Natural killer cell (primary cell): ENCODE measurements at places on chromosomes 1 and 21. TPM values are rescaled to one million over a fixed set of nuclear protein-coding genes. Genes with fewer than 3 reads are reported as not detected.

Gene OR2T1
- total RNA-seq = not detected

Gene TNFRSF1B
- total RNA-seq = 152 TPM

Gene TBX19
- total RNA-seq = 7.2 TPM

Gene SERTAD4
- total RNA-seq = not detected

Gene SUSD4
- total RNA-seq = 1.1 TPM

Gene C1orf210
- total RNA-seq = not detected

Gene MROH9
- total RNA-seq = not detected

Gene DCDC2B
- total RNA-seq = not detected

Gene CD52
- total RNA-seq = 454 TPM

Gene RIMS3
- 0.56 TPM for total RNA-seq

Gene CFHR3
- total RNA-seq = not detected

Gene USH2A
- not detected for total RNA-seq

Gene IL10
- total RNA-seq = 1.0 TPM

Gene LRRIQ3
- 0.16 TPM for total RNA-seq

Gene ABCA4
- not detected for total RNA-seq

Gene CYP4A11
- total RNA-seq = not detected

Gene APOBEC4
- total RNA-seq = not detected

Gene KISS1
- not detected for total RNA-seq

Gene SPRR1A
- total RNA-seq = not detected

Gene FCER1G
- 259 TPM for total RNA-seq

Gene TNFAIP8L2
- total RNA-seq = 4.8 TPM

Gene SLC9C2
- total RNA-seq = not detected

Gene ARHGAP30
- 246 TPM for total RNA-seq

Gene AGT
- total RNA-seq = not detected

Gene PTPN14
- total RNA-seq = not detected

Gene CR2
- 0.48 TPM for total RNA-seq

Gene AVPR1B
- total RNA-seq = not detected

Gene RIT1
- total RNA-seq = 79.1 TPM

Gene TRIM67
- total RNA-seq = not detected

Gene ACOT11
- total RNA-seq = 0.85 TPM

Gene SNX27
- 23.7 TPM for total RNA-seq

Gene CRP
- not detected for total RNA-seq

Gene GBP2
- 153 TPM for total RNA-seq

Gene PGLYRP3
- total RNA-seq = not detected

Gene RUNX3
- 630 TPM for total RNA-seq

Gene KCNK1
- 0.16 TPM for total RNA-seq

Gene WNT2B
- 0.18 TPM for total RNA-seq

Gene GFI1
- total RNA-seq = 42.7 TPM

Gene CLCN6
- 25.6 TPM for total RNA-seq

Gene ACKR1
- not detected for total RNA-seq

Gene CLCA4
- total RNA-seq = not detected

Gene ATF3
- 78.5 TPM for total RNA-seq

Gene IL10RB
- total RNA-seq = 27.8 TPM

Gene CBS
- total RNA-seq = 0.84 TPM

Gene GNAT2
- not detected for total RNA-seq

Gene DNALI1
- not detected for total RNA-seq
